ENCODE measurements at places on chromosomes 7 and 10.

- DNase-seq, result no peak
These were observed 129.8 kb upstream of the TMEM229A start for GRCh38 chr7:124162667-124163066.

DNA sequence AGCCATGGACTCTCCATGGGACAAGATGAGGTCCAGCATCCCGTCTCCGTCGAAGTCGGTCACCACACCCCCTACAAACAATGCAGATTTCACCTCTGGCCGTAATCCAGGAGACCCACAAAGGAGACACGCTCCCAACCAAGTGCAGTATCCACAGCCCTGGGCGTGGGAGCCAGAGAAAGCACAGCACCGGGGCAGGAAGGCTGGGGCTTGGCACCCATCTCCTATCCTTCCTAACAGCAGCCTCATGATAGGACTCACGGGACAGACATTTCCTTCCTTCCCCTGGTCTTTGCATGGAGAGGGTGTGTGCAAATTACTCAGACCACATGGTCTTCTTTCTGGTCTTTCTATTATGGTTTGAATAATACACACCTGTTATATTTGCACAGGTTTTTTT lies 46.3 kb downstream of the GOLGA7B start:
- no peak for DNase-seq

GRCh38 chr7:128247640-128248194 lies 6.6 kb downstream of the LEP start:
- DNase-seq, result no peak

DNA sequence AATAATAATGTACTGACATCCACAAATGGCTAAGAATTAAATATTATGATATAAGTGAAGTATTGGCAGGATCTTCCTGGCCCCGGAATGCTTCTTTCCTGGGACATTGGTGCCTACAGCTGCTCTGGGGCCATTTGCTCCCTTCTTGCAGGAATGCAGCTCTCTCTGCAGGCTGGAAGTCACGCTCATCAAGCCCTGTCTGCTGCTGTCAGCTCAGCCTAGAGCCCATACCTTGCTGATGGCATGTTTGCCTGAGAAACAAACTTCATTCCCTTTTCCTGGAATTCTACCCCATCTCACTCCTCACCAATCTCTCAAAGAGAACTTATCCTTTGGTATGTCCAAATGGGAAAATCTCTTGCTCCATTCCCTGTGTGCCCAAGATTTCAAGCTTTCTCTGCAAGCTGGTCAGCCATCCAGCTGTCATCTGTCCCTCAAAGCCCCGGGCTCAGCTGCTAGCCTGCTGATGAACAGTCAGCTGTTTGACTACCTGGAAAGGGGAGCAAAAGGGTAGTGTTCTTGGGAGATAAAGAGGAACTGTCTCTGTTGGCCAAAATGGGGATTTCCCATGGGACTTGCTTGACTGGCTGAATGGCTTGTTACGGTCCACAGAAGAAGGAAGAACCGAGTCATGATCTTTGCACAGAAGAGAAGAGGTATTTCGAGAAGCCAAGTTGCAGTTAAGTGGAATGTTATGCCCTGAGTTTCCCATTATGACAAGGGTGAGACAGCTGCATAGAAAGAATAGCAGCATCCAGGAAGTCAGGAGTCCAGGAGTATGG lies 12.0 kb upstream of the RASSF4 start:
- DNase-seq, result no peak

DNA sequence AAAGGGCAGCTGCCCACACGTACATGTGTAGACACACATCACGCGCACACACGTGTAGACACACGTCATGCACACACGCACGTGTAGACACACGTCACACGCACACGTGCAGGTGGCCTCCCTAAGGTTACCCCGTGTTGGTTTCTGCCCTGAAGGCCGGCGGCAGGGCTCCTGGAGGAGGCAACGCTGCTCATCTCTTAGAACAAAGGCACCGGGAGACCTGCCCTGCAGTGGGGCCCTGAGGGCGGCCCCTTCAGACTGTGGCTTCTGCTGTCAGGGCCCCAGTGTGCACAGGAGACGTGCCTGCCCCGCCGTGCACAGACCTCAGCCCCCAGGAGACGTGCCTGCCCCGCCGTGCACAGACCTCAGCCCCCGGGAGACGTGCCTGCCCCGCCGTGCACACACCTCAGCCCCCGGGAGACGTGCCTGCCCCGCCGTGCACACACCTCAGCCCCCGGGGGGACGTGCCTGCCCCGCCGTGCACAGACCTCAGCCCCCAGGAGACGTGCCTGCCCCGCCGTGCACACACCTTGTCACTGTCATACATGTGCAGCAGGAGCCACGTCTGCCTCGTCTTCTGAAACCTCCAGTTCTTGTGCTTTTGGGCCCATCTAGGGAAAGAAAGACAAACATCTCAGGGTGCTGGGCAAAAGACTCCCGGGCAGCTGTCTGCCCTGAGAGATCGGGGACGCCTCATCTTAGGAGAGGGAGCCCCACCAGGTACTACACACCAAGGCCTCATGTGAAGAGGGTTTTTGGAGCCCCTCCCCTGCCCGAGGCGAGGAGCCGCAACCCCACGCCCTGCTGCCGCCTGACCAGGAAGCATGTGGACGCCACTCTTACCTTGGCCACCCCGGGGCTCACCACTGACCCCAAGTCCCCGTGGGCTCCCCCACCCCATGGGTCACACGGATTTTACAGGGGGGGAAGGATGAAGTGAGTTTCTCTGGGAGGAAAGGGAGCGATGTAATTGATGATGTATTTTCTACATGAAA lies 17.3 kb downstream of the CYP2W1 start:
- DNase-seq, result no peak

DNA sequence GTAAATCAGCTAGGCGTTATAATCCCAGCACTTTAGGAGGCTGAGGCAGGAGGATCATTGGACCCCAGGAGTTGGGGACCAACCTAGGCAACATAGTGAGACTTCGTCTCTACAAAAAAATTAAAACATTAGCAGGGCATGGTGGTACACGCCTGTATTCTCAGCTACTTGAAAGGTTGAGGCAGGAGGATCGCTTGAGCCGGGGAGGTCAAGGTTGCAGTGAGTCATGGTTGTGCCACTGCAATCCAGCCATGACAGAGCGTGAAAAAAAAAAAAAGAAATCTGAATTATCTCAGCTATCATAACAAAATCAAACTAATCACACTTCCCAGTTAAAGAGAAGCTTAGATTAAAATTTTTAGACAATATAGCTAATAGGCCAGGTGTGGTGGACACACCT lies 35.3 kb downstream of the ATAD1 start:
- DNase-seq, result no peak

DNA sequence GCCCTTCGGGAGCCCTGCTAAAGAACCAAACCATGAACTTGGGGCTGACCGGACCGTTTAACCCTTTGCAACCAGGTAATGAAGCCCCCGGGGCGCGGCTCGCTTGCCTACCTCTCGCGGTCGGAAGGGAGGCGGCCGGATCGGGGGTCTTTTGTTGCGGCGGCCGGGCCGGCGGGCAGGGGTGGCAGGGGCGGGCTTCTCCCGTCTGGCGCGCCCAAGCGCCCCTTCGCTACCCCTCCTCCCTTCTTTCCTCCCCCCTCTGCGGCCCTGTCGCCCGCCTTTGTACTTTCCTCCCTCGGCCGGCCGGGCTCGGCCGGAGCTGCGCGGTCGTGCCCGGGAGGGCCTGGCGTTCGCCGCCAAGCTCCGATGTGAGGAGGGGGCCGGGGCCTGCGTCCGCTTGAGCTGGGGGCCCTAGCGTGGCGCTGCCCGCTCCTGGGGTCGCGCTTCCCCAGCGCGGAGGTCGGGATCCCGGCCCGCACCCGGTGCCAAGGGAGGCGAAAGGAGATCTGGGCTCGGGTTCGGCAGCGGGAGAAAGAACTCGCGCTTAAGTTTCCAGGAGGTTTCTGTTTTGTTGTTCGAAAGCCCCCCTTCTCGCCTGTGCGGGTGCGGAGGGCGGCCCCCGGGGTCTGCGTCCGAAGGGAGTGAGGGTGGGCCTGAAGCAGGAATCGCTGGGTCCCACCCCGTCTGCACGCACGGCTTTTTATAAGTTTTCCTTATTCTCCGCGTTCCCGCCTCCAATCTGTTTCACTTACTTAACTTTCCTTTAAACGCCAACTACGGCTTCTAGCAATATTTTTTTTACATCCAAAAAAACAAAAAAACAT lies 436.8 kb upstream of the GALNT17 start:
- DNase-seq, result no peak

DNA sequence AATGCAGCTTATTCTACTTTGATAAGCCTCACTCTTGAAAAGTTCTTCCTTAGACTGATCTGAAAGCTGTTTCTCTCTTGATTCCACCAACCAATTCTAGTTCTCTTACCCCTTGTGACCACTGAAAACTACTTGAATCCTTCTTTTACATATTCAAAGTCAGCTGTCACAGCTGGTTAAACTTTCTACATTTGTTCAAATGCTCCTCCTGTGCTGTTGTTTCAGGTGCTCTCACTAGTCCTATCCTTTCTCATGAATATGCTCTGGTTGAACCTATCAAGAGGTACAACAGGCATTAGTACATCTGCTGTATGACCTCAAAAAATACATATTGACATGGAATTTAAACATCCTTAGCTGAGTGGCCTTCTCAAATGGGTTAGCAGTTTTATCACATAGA lies 91.5 kb downstream of the MYO3A start:
- no peak for DNase-seq

- no peak for DNase-seq
These were observed 30.6 kb downstream of the ADARB2 start for GRCh38 chr10:1706711-1707110.

DNA sequence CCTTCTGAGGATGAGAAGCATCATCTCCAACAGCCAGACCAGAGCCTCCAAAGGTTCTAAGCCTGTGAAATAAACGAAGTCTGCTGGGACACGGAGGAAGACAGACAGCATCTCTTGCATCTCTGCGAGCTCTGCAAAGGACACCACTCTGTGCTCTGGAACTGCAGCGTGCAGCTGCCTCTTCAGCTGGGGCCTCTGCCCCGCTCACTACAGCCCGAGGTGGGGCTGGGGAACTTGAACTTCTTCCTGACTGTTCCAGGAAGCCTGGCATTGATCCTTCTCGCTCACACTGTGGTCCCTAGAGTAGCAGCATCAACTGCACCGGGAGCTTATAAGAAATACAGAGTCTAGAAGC lies 163.3 kb downstream of the USP6NL start:
- no peak for DNase-seq

- DNase-seq, result no peak
These were observed 193.8 kb upstream of the PHYHIPL start for GRCh38 chr10:58982470-58983239.

GRCh38 chr10:12019283-12019971 lies 23.2 kb downstream of the UPF2 start:
- no peak for DNase-seq
